ENCODE measurements at places on chromosomes 12 and 14.
A peak's percentile ranks its signal among the peaks of the same experiment; 100 is the strongest.

DNA sequence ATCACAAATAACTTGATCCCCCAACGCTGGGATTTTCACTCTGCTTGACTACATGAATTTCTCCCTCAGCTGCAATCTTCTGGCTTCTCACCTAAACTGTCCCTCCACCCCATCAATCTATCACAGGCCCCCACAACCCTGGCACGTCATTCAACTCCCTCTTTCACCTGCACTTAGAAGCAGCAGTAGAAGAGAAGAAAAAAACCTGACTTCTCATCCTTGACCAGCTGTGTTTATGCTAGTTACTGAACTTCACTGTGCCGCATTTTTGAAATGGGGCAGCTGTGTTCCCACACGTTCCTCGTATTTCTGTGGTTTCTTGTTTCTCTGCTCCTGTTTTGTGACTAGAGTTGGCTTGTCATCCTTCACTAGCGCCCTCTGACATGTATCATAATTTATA lies 35.0 kb downstream of the ITPR2 start:
- DNase-seq, result no peak

DNA sequence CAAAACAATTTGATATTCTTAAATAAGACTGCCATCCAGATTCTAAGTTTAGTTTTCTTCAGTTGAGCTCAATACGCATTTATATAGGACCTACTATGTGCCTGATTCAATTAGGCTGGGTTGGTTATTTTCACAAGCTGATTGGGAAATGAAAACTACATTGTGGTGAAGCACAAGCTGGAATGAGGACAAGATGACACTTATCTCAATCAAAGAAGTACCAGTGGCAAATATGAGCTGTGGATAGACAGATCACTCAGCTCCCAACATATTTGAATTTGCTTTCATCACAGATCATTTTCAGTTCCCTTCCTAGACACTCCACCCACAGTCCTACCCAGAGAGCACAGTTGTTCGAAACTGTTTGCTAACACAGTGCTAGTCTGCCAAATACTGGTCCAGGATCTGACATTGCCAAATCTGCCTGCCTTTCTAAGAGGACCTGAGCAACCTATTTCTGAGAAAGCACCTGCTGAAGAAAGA lies 74.7 kb downstream of the LLPH start:
- DNase-seq, result no peak

DNA sequence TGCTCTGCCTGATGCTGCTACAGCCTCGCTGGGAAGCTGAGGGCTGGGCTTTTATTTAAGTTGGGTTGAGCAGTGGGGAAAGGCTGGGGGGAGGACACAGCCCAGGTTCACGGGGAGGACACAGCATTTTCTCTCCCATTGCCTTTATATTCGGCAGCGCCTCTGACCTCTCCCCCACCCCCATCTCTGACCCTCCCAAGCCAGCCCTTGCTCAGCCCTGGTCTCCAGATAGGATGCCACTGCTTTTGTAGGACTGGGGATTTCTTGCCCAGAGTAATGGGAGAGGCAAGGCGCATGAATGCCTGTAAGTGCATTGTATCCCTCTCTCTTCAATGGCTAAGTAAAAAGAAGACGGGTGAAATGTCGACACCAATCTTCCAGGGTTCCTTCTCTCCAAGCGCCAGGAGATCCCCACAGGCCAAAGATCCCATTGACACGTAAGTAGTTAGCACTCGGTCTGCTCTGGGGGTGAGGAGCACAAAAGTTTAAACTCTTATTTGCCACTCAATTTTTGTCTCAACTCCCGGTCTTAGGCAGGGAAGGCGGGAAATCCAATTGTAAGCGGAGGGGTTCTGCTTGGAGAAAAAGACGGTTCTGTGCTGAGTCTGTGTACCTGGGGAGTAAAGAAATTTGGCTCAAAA lies 4.6 kb downstream of the HOXC4 start:
- no peak for DNase-seq

DNA sequence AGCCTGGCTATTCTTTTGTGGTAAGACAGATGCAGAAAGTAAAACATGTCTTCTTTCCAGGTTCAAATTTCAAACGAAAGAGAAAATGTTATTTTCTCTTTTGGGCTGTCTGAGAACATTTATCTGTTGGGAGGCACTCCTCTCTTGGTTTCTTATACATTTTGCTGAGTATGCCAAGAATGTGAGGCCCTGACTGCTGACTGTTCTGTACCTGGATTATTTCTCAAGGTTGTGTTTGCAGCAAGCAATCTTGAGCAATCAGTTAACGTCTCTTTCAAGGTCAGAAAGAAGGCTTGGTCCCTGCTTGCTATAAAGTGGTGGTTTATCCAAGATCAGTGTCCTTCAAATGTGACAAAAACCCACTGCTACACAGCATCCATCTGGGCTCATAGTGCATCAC lies 9.8 kb downstream of the SSTR1 start:
- DNase-seq, result peak; percentile 38

GRCh38 chr12:79143803-79144202 lies 279.2 kb downstream of the SYT1 start:
- no peak for DNase-seq

DNA sequence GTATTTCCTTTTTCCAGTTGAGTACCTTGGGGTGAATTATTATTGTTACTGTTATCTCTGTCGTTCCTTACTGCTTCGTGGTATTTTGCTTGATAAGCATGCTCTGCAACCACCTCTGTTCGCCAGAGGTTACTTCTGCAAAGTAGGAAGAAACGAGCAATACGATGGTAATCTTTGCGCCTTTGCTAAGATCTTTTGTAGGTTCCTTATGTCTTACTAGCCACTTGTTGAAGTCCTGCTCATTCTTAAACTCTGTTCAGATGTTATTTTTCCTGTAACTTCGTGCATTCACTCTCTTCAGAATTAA lies 729 bp upstream of the M6PR start:
- DNase-seq, result no peak

Data from GM23338 (cell line).